Activated CD4-positive, CD25-positive, alpha-beta regulatory T cell treated with anti-CD3 and anti-CD28 coated beads, Interleukin-2, amount 50 U/mL, for 24 hours (primary cell): ENCODE measurements at places on chromosomes 6 and 20.

- no peak for ATAC-seq
These were observed 52.9 kb downstream of the CSE1L start for GRCh38 chr20:49099011-49099410.

- no peak for ATAC-seq
These were observed 888.4 kb upstream of the GJE1 start for GRCh38 chr6:141244366-141244765.

GRCh38 chr6:138622967-138623366, 123.7 kb upstream of the NHSL1 start:
- no peak for ATAC-seq

GRCh38 chr6:118804091-118804490, 89.9 kb upstream of the ASF1A start:
- no peak for ATAC-seq

DNA sequence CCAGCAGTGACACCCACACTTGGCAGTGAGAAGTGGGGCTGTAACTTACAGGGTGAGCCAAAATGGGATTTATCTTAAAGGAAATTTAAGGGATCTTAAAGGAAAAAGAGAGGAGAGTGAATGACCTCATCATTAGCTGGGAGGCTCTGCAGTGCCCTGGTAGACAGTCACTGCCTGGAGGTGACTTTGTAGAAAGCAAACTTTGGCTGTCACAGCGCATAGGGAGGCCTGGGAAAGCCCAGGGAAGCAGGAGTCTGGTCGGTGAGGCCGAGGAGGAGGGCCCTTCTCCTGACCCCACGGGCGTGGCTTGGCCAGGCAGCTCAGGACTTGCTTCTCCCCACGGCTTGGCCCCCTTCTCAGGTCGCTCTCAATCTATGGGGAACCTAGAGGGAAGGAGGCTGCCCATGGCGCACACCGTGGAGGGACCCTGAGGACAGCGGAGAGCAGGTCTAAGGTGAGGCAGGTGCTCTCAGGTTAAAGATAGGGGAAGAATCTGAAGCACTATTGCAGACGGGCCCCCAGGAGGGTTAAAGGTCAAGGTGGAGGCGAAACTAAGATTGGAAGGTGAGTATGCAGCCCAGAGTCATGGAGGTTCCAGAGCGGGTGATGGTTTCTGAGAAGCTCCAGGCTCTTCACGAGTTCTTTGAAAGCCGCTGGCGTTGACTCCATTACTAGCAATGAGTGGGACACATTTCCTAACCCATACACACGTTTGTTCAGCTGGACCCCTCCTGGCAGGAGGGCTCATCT, 15.6 kb upstream of the RIPK1 start:
- ATAC-seq = no peak

- ATAC-seq = no peak
These were observed 101.4 kb upstream of the NHSL1 start for GRCh38 chr6:138600726-138601125.

- ATAC-seq = no peak
These were observed 88.0 kb downstream of the SCML4 start for GRCh38 chr6:107735906-107736635.
